ENCODE measurements at places on chromosomes 6 and 20.

- no peak for DNase-seq
Measured at GRCh38 chr20:38931984-38932383, 5.8 kb downstream of the FAM83D start.

GRCh38 chr6:13135152-13135551 lies 193.2 kb downstream of the TBC1D7 start:
- no peak for DNase-seq

- DNase-seq = no peak
Measured at GRCh38 chr6:47587493-47587892, 109.9 kb downstream of the CD2AP start.

GRCh38 chr6:30759575-30760239 lies 15.4 kb upstream of the IER3 start:
- DNase-seq = no peak

DNA sequence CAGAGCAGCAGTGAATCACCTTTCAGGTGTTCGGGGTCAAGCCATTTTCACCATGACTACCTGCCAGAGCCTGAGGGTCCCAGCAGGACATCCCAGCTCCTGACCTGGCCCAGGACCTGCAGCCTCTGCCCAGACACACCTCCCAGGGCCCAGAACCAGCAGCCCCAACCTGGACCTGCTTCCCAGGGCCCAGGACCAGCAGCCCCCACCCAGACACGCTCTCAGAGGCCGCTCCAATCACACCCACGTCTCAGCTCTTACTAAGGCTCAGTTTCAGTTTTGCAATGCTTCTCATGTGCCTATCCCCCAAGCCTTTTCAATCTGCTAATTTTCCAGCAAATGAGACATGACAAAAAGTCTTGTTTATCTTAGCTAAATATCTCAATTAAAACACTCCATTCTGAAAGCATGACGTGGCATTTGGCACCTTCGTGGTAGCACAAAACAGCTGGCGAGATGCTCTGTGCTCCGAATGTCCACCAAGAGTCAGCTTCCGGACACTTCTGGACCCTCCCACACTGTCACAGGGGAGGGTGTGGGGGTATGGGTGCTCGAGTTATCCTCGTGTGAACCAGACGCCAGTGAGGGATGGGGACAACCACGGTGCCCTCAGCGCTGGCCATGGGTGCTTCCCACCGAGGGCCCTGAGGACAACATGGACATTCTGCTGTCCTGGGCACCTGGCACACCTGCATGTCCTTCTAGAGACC lies 253.2 kb downstream of the DLL1 start:
- no peak for DNase-seq

DNA sequence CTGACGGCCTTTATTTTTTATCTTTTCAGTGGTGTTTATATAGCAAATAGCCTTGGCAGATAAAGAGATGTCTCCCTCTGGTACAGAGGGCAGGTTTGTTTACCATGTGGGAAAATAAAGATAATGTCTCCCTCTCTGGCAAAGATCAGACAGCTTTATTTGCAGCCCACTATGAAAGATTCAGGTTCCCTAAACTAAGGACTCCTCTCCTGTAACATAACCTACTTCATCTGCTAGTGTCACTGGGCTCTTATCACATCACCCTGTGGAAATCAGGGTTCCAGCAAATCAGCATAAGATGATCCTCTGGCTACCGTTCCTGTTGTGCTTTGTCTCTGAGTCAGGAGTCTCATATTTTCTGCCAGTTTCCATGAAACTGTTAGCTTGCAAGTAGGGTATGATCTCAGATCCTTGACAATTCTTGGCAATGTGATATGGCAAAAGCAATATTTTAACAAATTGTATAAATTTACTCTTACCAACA lies 3.1 kb downstream of the FBXL4 start:
- no peak for DNase-seq

DNA sequence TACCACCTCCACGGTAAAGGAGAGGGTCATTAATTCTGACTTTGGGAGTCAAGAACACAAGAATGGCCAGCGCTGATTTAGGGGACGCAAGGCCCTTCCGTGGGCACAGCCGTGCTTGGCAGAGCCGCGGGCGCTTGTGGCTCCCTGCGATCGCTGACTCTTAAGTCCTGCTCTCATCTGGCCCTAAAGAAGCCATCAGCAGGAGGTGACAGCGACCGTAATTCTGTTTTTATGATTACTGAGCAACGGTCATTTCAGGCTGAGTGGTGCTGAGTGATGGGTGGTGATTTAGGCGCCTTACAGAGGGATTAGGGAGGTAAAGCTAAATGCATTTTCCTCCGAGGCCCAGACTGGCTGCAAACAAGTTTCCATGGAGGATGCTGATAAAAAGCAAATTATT lies 364.6 kb upstream of the SULF2 start:
- no peak for DNase-seq

Data from vagina (tissue), 2 donors.